ENCODE measurements at places on chromosomes 1 and 21. TPM values are rescaled to one million over a fixed set of nuclear protein-coding genes. Genes with fewer than 3 reads are reported as not detected.

CTH gene
- 6.0 TPM for total RNA-seq

CELA3A gene
- total RNA-seq = not detected

NDUFV3 gene
- total RNA-seq = 34.0 TPM

C1orf146 gene
- total RNA-seq = not detected

FCRL2 gene
- total RNA-seq = 0.20 TPM

NBL1 gene
- 427 TPM for total RNA-seq

MAP7D1 gene
- total RNA-seq = 64.5 TPM

IVL gene
- not detected for total RNA-seq

Measured in spinal cord (tissue), 10 donors.